ENCODE measurements at places on chromosomes 5 and 9.

- DNase-seq: peak; percentile 63
These were observed 597 bp upstream of the TMEM250 start for GRCh38 chr9:136119061-136119882.

DNA sequence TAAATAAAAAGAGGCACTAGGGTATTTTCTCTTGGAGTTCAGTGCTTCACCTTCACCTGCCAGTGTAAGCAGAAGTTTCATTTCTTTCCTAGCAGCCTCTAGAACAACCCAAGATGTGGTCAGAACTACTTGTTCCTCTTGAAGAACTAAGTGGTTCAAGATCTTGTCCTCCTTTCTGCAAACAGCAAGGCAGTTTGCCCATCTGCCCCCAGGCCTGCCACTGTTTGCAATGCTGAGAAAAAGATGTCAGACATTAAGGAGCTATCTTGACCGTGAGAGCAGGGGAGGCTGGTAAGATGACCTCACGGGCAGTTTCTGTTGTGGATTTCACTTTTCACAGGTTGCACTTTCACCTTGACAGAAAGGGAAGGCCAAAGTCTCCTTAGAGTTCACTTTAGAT lies 52.0 kb upstream of the KLF4 start:
- DNase-seq: no peak

DNA sequence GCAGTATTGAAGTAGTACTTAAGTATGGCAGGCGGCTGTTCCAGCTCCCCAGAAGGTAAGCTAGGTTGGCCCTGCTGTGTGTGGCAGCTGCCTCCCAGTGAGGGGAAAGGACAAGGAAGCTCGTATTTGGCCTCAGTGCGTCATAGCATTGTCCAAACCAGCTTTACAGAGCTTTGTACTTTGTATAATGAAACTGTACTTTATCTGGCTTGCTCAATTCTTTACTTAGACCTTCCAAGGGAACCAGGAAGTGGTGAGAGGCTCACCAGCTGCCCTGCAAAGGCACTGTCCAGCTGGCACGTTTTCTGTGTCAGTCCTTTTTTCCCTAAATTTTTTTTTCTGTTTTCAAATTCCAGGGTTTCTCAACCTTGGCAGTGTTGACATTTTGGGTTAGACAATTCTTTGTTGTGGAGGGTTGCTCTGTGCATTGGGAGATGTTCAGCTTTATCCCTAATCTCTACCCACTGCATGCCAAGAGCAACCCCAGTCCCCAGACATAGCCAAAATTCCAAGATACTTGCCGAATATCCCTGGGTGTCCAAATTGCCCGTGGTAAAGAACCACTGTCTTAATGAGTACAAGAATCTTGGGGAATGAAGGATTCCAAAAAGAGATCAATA lies 474.5 kb downstream of the LRRC70 start:
- DNase-seq: no peak

DNA sequence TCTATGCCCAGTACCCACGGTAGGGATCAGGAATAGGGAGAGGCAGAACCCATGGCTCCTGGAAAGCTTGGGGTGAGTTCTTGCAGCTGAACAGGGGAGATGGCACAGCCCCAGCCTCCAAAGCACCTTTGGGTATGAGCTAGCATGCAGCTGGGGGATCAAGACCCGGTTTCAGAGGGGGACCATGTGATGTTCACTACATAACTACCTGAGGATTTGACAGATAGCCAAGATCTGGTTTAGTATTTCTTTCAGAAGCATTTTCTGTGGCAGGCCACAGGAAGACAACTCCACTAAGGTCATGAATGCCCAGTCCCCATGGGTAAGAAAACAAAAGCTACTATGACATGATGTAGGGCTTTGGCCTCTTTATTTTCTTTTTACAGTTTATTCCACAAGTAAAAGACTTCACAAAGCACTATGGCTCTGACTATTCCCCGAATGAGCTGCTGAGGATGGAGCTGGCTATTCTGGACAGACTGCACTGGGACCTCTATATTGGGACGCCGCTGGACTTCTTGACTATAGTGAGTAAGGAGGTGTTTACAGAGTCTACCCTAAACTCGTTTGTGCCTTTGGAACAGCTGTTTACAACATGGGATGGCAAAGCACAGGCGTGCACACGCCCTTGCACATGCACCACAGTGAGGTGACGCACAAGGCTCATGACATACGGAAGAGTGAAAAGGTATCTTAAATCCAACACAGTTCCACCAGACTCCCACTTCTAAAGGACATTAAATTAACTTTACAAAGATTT lies 3.4 kb downstream of the CCNI2 start:
- no peak for DNase-seq

DNA sequence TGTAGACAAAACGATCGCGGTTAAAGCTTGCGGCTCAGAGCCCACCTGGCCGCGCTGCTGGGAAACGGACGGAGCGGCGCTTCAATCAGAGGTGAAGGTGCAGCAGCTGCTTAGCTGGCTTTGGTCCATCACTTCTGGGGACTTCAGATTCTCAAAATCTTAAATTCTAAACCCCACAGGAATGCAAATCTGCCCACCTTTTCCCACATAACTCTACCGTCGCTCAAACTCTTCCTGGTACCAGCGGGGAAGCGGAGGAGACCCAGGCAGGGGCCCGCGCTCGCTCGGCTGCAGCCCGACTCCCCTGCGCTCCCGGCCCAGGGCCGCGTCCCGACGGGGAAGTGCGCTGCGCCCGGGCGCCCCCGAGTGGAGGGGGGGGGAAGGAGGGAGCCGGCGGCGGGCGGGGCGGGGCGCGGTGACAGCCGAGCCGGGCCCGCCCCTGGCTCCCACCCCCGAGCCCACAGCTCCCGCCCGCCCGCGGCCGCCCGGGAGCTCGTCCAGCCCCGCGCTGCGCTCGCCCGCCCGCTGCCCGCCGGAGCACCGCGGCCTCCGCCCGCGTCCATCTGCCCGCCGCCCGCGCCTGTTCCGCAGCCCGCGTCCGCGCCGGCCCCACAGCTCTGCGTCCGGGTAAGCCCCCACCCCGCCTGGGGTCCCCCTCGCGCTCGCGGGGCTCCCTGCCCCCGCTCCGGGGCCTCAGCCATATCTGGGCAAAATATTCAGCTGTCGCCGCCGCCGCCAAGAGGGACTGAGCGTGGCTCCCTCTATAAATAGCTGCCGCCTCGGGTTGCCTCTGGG lies at the start of gene TMOD1:
Gene TMOD1, plus strand, starts transcription at position 490 of the 795 bp plus-strand sequence. CDS start 22,523 bp downstream, outside the sequence.
- DNase-seq: peak; percentile 8

- no peak for DNase-seq
These were observed 870.0 kb upstream of the CDH9 start for GRCh38 chr5:27908341-27908740.

- peak; percentile 4 for DNase-seq
These were observed 1267.5 kb upstream of the CDH9 start for GRCh38 chr5:28305891-28306290.

DNA sequence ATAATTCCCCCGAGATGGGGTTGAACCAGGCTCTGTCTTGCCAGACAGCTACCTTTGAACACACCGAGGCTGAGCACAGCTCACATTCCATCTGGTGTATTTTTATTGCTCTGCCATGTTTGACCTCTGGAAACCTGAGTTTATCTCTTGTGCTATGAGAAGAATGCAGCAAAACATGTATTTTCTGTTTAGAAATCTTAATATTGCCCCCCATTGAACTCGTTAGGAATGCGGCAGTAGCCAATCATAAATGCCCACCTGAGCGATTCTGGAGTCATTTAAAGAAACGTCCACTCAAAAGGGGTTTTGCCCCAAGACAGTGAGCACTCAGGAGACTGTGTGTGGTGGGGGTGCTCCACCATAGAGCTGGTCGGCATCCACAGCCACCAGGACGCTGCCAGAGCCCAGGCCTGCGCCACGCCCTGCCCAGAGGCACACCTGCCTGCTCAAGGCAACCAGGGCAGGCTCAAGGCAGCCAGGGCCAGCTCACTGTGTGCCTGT lies 26.9 kb downstream of the FGD3 start:
- DNase-seq: no peak
